ENCODE measurements at places on chromosomes 3 and 15.

- no peak for DNase-seq
Observed at GRCh38 chr3:115469649-115470048, 153.7 kb upstream of the GAP43 start.

DNA sequence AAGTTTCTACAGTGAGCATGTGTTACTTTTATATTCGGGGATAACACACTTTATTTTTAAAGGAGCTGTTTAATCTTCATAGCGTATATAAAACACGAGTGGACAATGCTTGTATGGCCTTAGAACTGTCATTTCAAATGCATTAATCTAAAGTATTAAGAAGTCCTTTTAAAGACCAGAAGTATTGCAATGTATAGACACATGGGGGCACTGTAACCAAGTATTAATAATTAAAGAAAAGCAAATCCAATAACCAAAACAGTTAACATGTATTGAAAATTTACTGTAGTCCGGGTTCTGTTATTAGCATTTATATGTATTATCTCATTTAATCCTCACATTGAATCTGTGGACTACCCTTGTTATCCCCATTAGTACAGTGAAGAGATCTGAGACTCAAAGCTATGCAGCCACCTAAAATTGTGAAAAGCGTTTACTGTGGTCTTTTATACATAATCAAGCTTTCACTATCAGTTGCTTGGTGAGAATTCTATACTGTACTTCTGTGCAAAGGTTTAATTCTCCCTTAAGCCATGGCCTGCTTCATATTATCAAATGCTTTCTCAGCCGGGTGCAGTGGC lies 10.1 kb downstream of the ARL14 start:
- no peak for DNase-seq

GRCh38 chr15:78284758-78285157 lies 14.7 kb downstream of the SKIC8 start:
- DNase-seq: no peak

GRCh38 chr15:99582508-99582960 lies 16.8 kb downstream of the MEF2A start:
- DNase-seq: no peak

GRCh38 chr15:60022379-60022741 lies 18.2 kb downstream of the FOXB1 start:
- no peak for DNase-seq

- DNase-seq: no peak
Observed at GRCh38 chr3:119555929-119556328, 3.5 kb downstream of the CD80 start.

GRCh38 chr3:60809857-60810610 lies 441.2 kb downstream of the FHIT start:
- DNase-seq: no peak

DNA sequence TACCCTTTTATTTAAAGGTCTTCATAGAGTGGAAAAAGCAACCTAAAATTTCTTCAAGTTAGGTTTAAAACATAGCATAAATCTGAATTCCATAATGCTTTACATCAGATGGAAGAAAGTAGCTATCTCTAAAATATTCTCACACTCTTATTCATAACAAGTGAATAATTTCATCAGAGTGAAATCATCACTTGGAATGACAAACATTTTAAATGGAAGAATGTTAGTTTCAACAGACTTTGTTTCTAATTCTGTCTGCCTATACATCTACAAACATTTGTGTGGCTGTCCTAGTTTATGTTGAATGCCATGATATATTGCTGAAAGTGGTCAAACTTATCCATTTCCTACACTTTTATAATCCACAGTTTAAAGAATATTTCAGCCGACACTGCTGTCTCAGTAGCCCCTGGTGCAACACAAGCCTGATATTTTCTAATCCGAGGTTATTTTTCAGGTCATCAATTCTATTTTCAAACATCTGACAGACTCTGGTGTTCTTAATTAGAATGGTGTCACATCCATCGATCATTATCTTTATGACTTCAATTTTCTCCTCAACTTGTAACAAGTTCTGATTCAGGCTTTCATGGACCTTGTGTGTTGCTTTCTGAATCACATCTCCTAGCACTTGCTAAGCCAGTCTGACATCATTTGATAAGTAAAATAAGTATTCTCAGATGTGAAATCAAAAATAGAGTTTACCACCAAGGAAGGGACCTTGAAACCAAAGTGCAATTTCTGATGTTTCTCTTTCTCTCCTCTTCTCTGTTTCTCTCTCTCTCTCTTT lies 17.1 kb upstream of the CNTN3 start:
- no peak for DNase-seq

- DNase-seq: no peak
Observed at GRCh38 chr15:27784107-27784506, 315.0 kb downstream of the OCA2 start.

DNA sequence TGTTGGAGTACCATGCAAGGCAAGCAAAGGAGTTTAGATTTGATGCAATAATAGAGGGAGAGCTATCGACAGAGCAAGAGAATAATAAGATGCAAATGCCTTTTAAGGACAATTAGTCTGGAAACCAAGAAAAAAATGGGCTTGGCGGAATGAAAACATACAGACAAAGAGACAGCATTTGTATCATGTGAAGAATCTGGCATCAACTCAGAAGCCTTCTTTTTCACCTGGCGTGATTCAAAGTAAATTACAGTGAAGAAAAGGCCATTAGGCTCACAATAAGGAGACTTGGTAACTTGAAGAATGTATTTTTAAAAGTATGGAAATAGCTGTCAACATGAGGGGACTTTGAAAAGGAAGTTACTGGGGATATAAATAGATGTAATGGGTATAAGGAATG lies 521.2 kb upstream of the GOLIM4 start:
- DNase-seq: no peak

DNA sequence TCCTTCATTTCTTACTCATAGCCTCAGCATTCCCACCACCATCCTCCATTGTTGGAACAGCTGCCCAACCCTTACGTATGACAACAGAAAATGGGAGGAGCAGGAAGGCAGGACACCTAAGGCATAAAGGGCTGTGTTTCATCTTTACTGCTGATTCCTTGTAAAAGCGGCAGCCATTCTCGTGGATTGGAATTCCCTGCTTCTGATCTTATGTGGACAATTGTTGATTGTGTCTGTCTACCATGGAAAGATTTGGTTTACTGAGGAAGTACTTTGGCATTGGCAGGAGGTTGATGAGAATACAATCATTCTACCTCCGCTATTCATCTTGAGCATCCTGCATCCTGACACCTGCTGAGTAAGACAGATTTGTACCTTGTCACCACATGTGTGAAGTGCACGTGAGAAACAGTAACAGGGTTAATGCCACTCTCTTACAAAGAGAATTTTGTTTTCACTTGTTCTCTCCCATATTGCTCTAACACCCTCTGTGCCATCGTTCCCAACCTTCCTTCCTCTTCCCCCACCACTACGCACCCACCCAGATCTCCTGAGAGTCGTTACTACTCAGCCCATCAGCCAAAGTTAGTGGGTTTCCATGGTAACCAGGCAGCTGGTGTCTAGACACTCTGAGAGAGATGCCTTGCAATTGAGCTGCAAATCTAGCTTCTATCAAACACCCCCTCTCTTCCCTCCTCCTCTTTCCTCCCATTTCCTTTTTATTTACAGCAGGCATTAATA lies 75.7 kb downstream of the GAP43 start:
- no peak for DNase-seq

- no peak for DNase-seq
Observed at GRCh38 chr3:120344349-120344748, 4.8 kb downstream of the LRRC58 start.

Measured in C1 segment of cervical spinal cord (tissue), 14 donors.